ENCODE measurements at places on chromosomes 2 and 18.

- DNase-seq, result no peak
Measured at GRCh38 chr2:207481924-207482323, 47.8 kb upstream of the CREB1 start.

- DNase-seq, result no peak
Measured at GRCh38 chr2:204470178-204470620, 75.1 kb upstream of the PARD3B start.

GRCh38 chr18:39799006-39799405, 2156.0 kb upstream of the PIK3C3 start:
- peak; percentile 38 for DNase-seq

DNA sequence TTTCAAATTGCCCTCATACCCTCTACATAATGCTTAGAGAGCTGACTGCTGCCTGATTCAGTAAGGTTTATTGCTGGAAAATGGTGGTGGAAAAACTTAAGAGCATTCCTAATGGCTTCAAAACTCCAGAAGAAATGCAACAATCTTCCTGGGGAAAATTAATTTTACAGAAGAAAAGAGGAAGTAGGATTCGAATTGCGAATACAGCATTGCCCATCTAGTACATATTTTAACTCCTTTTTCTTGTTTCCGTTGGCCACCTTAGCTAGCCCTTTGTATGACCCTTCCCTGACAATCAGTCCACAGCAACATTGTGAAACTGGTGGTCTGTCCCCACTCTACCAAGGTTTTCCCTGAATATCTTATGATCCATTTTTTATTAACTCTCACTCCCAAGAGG, 224.7 kb downstream of the MTX2 start:
- DNase-seq, result no peak

DNA sequence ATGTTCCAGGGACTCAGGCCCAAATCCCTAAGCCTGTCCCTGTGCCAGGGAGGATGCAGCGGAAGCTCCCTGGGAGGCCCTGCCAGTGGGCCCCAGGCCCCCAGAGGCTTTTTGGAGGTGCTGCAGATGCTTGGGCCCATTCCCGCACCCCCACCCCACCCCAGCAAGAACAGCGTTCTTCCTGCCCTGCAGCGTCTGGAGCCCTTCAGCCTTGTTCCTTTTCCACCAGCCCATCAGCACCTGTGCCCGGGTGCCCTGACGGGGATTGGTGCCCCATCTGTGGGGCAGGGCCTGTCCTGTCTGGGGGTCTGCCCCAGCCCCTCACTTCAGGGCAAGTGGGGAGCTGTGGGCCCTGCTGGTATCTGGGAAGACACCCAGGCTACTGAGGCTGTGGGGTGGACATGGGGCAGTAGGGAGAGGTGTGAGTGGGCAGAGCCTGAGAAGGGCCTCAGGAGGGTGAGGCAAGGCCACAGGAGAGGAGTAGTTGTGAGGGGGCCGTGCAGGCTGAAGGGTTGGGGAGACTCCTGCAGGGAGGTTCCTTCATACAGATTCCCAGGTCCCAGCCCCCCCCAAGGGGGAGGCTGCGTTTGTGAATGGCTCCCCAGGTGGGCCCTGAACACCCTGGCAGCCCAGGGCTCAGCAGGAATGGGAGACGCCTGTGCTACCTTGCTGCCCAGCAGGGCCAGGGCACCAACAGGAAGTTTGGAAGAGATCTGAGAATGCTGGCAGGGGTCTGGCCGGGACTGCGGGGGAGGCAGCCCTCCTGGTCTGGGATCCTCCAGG, 2.4 kb downstream of the RNPEPL1 start:
- peak; percentile 14 for DNase-seq

DNA sequence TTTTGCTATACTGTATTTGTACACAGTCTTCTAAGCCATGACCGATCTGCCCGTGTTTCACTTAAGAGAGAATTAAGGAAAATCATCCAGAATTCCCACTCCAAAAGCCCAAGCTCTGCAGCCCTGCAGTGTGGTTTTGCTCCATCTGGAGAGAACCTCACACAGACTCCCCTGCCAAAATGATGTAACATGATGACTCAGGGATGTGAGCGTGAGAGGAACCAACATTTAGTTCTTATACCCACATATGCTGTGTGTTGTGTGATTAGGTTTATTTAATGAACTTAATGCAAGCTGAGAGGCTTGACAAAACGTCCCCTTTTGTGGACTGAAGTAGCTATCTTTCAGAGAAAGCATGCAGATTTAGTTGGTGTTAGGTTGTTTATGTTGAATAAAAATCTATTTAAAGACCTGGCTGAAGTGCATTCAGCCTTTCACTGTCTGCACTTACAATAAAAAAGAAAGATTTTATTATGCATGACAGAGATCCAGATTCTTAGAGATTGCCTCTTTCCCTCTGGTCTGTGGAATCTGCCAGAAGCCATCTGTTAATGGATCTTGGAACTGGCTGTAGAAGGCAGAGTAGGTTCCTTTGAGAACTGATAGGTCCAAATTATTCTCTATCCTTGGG, 6.3 kb downstream of the RAB12 start:
- peak; percentile 73 for DNase-seq

DNA sequence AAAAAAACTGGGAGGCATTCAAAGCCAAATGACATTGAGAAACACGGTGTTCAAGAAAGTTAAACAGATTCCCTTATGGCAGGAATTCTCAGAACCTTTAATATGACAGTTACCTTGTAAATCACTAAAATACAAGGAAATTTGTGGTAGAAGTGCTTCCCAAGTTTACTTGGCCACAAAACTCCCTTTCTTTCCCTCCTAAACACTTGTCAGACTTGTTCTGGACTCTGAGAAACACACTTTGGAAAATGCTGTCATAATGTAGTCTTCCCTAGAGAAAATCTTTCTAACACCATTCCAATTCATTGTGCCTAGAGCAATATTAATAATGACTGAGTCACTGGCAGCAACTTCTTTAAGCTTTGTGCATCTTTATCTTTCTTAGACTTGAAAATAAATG, 140.4 kb downstream of the ANKRD44 start:
- no peak for DNase-seq

DNA sequence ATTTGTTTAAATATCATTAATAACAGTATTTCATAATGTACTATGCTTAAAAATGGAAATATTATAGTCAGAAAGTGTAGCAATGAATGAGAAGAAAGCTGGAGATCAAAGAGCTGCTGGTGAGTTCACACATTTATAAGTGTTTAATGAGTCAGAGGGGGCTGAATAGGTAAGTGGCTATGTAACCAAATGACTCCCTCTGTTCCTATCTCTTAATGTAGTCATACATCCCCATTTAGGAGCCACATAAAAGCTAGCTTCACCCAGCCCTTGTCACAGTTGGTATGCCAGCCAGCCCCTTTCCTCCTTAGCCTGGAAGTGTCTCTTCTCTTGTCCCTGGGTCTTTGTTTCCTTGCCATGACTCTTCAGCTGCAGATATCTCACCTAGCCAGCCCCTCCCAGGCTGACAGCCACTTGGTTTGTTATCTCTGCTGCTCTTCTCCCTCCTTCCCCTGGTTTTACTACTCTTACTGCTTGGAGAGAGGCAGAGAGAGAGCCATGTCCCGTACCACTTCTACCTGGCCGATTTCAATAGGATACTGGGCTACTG, 438.6 kb upstream of the HNMT start:
- no peak for DNase-seq

DNA sequence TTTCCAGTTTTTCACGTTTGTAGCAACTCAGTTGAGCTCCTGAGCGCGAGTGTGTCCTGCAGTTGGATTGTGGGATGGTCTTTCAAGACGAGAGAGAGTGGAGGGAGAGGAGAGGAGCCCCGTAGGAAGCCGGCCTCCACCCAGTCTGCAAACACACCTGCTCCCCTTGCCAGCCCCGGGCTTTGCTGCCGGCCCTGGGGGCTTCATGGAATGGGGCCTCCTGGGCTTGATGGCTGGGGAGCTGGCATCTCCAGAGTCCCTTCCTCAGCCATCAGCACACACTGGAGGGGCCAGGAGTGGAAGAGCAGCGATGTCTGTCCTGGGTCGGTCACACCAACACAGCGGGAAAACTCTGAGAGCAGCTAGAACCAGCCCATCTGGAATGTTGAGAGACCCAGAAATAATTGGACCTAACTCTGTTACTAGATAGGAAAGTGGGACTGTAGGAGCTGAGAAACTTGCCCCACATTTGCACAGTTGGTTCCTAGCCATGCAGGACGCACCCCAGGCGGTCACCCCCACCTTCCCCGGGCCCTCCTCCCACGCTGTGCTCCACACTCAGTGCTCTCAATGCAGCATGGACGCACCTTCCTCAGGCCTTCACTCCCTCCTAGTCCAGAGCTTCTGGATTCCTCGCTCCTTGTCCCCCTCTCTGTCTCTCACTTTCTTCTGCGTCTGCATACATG, 69.6 kb downstream of the PTGR3 start:
- DNase-seq, result no peak

GRCh38 chr2:196376984-196377877, 205.9 kb upstream of the STK17B start:
- no peak for DNase-seq

DNA sequence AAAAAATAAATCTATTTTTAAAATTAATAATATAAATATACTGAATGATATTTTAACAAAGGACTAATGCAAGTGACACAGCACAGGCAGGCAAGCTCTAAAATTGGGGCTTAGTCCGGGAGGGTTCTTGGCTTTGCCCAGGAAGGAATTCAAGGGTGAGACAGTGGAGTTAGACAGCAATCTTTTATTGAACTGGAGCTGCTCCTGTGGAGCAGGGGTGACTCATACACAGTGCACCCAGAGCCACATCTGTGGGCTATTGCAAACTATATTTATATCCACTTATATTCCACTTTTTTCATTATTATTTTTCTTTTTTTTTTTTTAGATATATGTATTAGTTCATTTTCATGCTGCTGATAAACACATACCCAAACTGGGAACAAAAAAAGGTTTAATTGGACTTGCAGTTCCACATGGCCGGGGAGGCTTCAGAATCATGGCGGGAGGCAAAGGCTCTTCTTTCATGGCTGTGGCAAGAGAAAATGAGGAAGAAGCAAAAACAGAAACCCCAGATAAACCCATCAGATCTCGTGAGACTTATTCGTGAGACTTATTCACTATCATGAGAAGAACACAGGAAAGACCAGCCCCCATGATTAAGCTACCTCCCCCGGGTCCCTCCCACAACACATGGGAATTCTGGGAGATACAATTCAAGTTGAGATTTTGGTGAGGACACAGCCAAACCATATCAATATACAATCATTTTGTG, 437.1 kb downstream of the BCL11A start:
- DNase-seq, result no peak

DNA sequence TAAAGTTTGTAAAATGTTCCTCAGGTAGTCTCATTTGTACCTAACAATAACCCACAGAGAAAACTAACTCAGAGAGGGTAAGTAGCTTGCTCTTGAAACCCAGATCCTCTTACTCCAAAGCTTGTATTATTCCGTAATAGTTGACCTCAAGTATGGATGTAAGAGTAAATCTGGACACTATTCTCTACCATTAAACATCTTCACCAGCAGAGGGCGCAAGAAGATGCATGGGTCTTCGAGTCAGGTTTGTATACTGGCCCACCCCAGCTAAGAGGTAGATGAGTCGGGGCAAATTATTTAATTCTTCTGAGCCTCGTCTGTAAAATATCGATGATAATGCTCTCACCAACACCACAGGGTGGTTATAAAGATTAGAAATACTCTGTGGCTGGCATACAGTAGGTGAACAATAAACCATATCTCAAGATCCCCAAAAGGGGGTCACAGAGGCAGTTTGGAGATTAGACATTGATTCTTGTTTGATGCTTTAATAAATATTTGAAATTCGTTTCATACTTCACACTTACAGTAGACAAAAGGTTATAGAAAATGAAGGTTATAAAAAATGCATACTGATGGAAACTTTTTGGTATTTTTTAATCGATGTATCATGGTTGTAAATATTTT, 3.5 kb upstream of the CABLES1 start:
- DNase-seq, result no peak

GRCh38 chr2:198135481-198135934, 331.1 kb downstream of the PLCL1 start:
- no peak for DNase-seq

GRCh38 chr2:2183176-2183575, 147.9 kb downstream of the MYT1L start:
- no peak for DNase-seq

- DNase-seq, result peak; percentile 94
Measured at GRCh38 chr2:74198461-74199274, at the start of gene MTHFD2. MTHFD2 (plus strand) TSS chr2:74198615; CDS start chr2:74198642, 27 bp downstream.

DNA sequence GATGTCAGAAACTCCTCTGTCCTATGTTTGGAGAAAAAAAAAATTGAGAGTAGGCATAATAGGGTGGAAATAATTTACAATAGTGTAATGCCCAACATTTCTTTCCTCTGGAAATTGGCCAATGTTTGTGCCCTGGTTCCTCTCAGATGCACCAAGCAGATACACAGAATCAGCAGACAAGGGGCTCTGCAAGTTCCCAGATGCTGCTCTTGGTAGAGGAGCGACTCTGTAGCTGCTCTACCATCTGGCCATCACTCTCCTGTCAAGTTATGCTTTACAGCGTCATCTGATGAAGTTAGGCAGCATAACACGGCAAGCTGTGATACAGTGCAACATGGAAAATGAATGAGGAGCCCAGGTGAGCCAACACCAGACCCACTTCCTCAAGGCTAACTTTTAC, 1.6 kb downstream of the DYTN start:
- DNase-seq, result no peak

DNA sequence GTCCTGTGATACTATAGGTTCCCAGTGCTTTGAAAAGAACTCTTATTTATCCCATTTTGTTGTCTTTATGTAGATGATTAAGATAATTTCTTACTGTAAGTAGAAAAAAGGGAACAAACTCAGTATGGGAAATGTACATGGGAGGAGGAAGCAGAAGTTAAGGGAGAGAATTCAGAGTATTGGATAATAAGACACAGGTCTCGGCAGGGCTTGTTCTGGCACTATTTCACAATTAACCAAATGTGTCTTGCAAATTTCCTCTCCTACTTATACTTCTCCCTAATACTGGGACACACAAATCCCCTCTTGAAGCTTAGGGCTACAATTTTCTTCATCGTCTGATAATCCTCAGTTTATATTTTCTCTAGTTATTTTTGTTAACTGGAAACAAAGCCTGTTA, 744.0 kb downstream of the ADCYAP1 start:
- DNase-seq, result no peak

GRCh38 chr2:101047075-101047766, 45.1 kb downstream of the RPL31 start:
- DNase-seq, result no peak

- no peak for DNase-seq
Measured at GRCh38 chr18:77015169-77015568, 117.4 kb downstream of the MBP start.

- peak; percentile 21 for DNase-seq
Measured at GRCh38 chr2:95269036-95269680, 5.1 kb upstream of the PROM2 start.

Measured in left hindlimb (tissue), 1 donor.